ENCODE measurements at places on chromosomes 4 and X.

DNA sequence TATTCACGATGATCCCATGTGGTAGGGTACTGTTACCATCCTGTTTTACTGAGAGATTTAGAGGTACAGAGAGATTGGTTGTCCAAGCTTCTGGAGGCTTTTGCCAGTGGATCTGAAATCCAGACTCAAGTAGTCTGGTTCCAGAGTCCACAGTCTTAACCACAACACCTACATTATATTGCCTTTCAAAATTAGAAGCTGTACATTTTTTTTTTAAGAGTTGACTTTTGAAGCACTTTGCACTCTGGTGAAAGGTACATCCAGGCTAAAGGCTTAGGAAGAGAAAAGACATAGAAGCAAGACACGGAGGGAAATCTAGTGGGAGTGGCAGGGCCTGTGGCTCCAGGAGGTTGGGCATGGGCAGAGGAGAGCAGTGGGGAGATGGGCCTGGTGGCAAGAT lies 122.1 kb downstream of the AFF1 start:
- DNase-seq, result no peak

DNA sequence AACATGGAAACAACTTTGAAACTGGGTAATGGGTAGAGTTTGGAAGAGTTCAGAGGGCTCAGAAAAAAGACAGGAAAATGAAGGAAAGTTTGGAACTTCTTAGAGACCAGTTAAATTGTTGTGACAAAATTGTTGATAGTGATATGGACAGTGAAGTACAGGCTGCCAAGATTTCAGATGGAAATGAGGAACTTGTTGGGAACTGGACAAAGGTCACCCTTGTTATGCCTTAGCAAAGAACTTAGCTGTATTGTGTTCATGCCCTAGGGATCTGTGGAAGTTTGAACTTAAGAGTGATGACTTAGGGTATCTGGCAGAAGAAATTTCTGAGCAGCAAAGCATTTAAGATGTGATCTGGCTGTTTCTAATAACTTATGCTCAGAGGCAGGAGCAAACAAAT lies 5.1 kb upstream of the ARL13A start:
- no peak for DNase-seq

DNA sequence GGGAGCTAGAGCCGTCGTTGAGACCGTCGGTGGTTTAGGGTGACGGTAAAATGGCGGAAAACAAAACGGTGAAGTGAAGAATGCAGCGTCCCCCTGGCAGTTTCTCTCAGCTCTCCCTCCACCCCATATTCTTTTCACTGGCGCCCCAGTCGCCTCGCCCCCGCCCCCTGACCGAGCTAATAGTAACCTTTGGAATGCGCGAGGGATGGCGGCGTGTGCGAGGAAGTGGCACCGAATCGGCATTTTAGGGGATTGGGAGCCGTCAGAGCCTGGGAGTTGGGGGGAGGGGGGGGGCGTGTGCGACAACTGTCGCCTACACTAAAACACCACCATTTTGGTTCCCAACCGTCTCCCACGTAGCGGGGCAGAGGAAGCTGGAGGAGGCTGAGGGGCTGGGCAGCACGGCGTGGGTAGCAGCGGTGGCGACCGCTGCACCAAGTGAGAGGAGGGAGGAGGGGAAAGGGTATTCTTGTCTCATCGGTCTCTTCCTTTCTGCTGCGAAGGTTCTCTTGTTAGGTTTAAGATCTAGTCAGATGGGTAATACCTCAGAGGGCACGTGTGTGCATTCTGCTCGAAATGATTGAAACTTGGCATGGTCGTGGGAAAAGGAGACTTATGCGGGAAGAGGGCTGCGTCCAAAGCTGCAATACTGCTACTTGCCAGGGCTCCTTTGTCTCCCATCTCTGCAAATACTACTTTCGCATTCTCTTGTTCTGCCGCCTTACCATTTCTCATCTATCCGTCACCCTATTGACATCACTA lies 840 bp downstream of the ZNF711 start:
- peak; percentile 8 for DNase-seq

DNA sequence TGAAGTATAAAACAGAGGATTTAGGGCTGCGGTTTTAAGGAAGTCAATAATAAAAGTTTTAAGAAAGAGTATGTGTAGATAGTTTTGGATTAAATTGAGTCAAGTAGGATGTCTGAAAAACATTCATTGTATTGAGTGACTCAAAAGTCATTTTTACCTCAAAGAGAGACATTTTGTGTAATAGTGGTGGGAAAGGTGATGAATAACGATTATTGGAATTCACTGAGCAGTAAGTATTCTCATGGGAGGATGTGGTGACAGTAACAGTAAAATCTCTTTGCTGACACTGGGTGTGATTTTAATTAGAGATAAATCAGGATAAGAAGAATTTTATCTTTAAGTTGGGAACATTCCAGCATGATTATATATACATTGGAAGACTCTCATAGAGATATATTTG lies 233.6 kb downstream of the PDHA2 start:
- DNase-seq, result no peak

- no peak for DNase-seq
Measured at GRCh38 chr4:188492886-188493285, 353.6 kb downstream of the TRIML1 start.

DNA sequence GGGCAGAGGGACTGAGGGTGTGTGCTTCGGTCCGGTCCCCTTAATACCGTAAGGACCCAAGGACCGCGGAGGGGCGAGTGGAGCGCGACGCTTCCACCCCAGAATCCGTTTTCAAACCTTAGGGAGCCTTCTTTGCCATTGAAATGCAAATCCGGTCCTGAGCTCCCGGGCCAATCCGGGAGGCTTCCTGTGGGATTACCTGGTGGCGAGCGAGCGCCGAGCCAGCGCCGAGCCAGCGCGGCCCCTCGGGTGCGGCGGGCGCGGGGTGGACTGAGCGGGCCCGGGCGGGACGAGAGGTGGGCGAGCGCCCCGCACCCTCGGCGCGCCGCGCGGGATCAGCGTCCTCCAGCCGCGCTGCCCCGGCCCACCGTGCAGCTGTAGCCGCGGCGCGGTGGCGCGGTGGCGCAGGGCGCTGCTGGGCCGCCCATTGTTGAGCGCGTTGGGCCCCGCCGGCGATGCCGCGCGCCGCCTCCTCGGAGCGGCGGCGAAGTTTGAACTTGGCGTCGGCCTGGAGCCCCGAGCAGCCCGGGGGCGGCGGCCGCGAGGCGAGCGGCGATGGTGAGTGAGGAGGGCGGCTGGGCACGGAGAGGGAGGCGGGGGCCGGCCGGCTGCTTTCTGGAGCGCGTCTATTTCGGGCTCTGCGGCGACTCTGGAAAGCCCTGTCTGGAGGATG lies 208.7 kb downstream of the SOWAHB start:
- peak; percentile 64 for DNase-seq

GRCh38 chr4:4327652-4328121 lies 37.6 kb downstream of the ZBTB49 start:
- peak; percentile 5 for DNase-seq

- DNase-seq, result no peak
Measured at GRCh38 chr4:20623939-20624338, 76.3 kb upstream of the PACRGL start.

GRCh38 chrX:132393085-132393484 lies 95.8 kb downstream of the MBNL3 start:
- no peak for DNase-seq

- DNase-seq, result peak; percentile 19
Measured at GRCh38 chr4:4995103-4995907, 24.0 kb downstream of the CYTL1 start.

DNA sequence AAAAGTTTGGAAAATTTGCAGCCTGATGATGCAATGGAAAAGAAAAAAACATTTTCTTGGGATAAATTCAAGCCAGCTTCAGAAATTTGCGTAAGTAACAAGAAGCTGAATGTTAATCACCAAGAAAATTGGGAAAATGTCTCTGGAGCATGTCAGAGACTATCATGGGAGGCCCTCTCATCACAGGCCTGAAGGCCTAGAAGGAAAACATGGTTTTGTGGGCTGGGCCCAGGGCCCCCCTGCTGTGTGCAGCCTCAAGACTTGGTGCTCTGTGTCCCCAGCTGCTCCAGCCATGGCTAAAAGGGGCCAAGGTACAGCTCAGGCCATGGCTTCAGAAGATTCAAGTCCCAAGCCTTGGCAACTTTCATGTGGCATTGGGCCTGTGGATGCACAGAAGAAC lies 1049.8 kb upstream of the GRIA3 start:
- no peak for DNase-seq
